Activated CD4-positive, alpha-beta T cell treated with anti-CD3 and anti-CD28 coated beads for 36 hours (primary cell): ENCODE measurements at places on chromosomes 6 and 20. TPM values are rescaled to one million over a fixed set of nuclear protein-coding genes. Genes with fewer than 3 reads are reported as not detected.

GRCh38 chr6:164628302-164628931 is 681.0 kb downstream of the C6orf118 start:
- peak; percentile 6 for DNase-seq

GRCh38 chr6:43740321-43740960 is 29.6 kb upstream of the VEGFA start:
- DNase-seq = no peak

DNA sequence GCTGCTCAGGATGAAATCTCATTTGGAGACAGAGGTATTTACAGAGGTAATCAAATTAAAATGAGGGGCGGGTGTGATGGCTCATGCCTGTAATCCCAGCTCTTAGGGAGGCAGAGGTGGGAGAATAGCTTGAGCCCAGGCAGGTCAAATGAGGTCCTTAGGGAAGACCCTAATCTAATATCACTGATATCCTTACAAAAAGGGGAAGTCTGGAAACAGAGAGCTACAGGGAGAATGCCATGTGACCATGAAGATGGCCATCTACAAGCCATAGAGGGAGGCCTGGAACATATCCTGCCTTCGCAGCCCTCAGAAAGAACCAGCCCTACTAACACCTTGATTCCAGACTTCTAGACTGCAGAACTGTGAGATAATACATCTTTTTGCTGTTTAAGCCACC is 8.3 kb downstream of the MTCL3 start:
- no peak for DNase-seq

The DUSP15 gene
- total RNA-seq = not detected

The COL19A1 gene
- not detected for total RNA-seq

The SAYSD1 gene
- total RNA-seq = 14.1 TPM

The SCUBE3 gene
- not detected for total RNA-seq
